A673 (cell line): ENCODE measurements at places on chromosomes 4 and X. TPM values are rescaled to one million over a fixed set of nuclear protein-coding genes. Genes with fewer than 3 reads are reported as not detected.
A peak's percentile ranks its signal among the peaks of the same experiment; 100 is the strongest.

The POU4F2 gene
- 2.6 and 4.6 TPM in 2 replicates for total RNA-seq

The SGMS2 gene
- 3.9 and 4.3 TPM in 2 replicates for total RNA-seq

The CT45A10 gene
- total RNA-seq: not detected in 2 replicates

The CTPS2 gene
- 15.6 and 20.5 TPM in 2 replicates for total RNA-seq

The ARHGEF6 gene
- total RNA-seq: 11.4 and 16.3 TPM in 2 replicates

GRCh38 chrX:42023122-42023521 lies 99.8 kb upstream of the CASK start:
- no peak for DNase-seq

- no peak for DNase-seq
These were observed 9.5 kb downstream of the HPGDS start for GRCh38 chr4:94332983-94333590.

GRCh38 chr4:176259330-176260090 lies 9.5 kb downstream of the ASB5 start:
- no peak for DNase-seq

DNA sequence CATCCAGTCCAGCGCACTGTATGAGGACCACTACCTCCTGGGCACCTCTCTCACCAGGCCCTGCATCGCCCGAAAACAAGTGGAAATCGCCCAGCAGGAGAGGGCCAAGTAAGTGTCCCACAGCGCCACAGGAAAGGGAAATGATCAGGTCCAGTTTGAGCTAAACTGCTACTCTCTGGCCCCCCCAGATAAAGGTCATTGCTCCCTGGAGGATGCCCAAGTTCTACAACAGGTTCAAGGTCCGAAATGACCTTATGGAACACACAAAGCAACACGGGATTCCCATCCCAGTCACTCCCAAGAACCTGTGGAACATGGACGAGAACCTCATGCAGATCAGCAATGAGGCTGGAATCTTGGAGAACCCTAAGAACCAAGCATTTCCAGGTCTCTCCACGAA lies 104.1 kb downstream of the PLS3 start:
- no peak for DNase-seq

DNA sequence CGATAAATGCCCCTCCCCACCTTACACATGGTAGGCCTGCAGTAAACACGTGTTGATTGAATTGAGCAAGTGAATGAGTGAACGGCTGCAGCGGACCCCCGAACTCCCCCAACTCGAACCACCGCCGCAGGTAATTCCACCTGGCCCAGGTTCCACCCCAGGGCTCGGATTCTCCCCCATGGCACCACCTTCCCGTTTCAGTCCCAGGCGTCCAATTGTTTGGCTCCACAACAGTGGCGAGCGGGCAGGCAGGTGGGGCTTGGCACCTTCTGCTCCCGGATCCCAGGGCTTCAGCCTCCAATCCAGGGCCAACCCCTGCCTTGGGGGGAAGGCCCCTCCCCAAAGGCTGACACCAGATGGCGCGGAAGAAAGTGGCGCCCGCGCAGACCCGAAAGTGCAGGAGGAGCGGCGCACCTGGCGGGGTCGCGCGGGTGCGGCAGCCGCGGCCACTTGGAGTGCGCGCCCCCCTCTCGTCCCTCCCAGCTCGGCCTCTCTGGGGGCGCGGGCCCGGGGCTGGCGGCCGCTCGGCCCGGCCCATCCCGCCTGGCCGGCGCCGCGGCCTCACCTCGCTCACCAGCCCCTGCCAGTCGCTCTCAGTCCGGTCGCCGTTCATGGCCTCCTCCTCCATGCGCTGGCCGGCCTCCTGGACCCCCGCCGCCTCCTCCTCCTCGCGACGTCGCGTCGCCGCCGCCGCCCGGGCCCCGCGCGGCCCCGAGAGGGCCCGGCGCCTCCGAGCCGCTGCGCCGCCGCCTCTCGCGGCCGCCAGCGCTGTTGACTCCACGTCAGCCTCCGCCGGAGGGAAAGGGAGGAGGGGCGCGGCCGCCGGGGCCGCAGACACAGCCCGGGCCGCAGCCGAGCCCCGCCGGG lies at the start of gene CCDC149:
Gene CCDC149, minus strand, starts transcription at position 791 of the 867 bp plus-strand sequence. Its CDS starts 178 bp downstream, at position 613.
- peak; percentile 59 for DNase-seq

GRCh38 chr4:108556588-108557200 lies 63.7 kb upstream of the RPL34 start:
- no peak for DNase-seq

GRCh38 chr4:17027495-17027894 lies 129.1 kb upstream of the LDB2 start:
- DNase-seq: peak; percentile 80

DNA sequence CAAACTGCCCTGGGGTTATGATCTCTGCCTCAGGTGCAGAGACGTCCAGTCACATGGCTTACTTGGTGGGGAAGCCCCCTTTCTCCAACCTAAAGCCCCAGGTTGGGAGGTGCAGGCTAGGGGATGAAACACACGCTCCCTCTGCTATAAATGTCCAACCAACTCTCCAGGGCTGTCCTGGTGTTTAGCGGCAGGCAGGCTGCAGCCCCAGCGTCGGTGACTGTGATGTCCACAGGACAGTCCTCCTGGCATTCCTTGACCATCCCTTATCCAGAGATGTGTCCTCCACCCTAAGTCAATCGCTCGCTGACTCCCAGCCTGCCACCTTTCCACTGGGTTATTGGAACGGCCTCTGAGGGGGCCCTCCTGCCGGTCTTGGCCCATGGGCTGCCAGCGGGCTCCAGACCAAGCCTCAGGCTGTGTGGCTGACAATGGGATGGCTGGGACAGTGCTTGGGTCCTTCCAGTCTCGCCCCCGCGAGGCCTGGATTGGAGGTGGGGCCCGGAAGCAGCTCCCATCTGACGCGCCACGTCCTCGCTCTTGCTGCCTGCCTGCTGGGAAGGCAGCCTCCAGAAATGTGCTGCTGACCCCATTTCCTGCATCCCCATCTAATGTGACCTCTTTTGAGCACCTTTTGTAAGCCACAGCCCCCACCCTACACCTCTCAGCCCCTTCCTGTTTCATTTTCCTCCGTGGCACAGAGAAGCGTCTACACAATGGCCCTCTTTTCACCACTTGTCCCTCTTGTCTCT lies 60.8 kb upstream of the ADRA2C start:
- DNase-seq: no peak

DNA sequence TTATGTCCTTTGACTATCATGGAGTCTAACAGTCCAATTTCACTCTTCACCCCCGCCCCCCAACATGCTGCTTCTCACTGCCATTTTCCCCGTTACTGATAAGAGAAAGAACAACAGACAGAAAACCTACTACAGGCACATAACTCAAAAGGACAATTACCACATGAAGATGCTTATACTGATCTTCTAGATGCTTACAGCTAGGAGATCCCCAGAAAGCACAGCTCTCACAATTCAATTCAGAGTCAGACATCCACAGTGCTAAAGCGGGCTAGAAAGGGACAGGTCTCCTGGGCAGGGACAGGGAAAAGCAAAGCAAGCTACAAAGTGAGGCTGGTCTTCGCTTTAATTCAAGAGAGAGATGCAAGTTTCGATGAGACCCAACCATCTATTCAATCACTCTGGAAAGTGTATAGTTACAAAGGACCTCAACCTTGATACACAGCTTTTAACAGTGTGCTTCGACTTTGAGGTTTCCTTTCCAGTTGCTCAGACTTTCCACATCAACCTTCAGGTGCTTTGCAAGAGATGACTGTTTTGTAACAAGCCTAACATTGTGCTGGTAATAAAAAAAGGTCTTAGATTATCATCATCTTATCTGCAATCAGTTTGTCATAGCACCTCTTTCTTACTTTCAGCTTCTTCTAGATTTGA lies 60.9 kb downstream of the LEF1 start:
- DNase-seq: no peak

GRCh38 chr4:6885953-6886557 lies 23.6 kb upstream of the TBC1D14 start:
- peak; percentile 75 for DNase-seq

DNA sequence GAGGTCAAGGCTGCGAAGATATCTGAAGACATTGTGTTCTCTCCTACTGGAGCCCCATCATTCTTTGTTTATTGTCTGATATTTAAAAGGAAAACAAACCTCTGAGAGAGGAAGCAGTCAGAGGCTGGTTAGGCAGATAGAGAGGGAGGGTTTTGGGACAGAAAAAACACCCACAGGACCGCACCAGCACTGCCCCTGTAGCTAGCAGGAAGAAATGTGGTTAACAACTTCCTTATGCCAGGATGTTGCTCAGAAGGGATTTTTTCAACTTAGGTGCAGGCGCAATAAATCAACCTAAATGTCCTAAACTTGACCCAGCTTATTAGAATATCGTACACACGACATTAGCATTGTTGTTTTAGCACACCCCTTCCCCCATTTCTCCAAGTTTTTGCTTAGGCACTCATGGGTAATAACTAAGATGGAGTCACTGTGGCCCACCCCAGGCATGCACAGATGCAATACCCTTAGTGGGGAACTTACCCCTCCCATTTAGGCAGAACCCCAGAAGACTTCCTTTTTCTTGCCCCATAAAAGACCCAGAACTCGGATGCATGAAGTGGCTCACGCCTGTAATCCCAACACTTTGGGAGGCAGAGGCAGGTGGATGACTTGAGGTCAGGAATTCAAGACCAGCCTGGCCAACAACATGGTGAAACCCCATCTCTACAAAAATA lies 2.8 kb upstream of the ZNF718 start:
- DNase-seq: no peak

DNA sequence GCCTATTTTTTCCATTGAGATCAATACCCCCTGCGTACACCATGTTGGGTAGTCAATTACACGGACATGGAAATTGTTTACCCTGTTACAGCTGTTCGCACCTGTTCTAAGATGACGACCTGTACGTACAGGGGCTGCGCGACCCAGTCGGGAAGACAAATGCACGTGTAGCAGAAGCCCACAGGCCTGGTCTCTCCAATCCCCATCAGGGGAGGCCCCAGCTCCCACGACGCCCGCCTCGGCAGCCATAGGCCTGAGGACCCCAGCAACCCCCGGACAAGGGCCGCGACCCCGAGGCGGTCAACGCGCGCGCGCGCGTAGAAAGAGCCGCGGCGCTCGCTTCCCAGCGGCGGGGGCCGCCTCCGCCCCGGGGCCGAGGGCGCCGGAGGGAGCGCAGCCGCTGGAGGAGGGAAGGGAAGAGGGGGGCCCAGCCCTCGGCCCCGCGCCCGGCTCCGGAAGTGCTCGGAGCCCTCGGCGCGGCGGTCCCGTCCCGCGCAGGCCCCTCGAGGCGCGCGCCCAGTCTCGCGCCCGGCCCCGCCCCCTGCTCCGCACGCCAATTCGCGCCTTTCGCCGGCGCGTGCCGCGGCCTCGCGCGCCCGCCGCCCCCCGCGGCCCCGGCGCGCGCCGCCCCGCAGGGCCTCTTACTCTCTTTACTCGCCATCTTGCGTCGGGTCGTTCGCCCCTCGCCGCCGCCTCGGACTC lies 618 bp downstream of the RBBP7 start:
- DNase-seq: peak; percentile 60

DNA sequence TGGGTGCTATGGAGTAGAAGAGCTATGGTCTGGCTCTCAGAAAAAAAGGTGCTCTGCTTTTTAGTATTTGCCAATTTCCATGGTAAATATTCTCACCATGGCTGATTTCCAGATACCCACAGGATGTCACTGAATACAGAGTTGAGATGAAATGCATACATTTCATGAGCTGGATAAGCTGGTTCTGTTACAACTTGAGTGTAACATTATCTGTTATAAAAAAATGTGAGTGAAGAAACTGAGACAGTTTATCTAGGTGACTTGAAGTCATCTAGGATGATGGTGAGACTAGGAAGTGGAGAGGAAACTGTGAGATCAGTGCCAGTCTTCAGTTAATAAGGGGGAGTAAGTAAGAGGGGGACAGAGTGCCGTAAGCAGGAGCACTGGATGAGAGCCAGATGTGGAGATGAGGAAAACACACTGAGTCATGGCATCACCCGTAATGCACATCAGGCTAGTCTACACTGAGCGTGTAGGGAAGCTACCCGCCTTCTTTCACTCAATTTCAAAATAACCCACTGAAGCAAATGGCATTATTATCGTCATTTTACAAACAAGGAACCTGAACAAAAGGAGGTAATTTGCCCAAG lies 5.0 kb downstream of the HPSE start:
- peak; percentile 6 for DNase-seq

- no peak for DNase-seq
These were observed 466.3 kb upstream of the FAM241A start for GRCh38 chr4:111678908-111679307.

GRCh38 chr4:59537246-59537886 lies 1662.8 kb upstream of the ADGRL3 start:
- DNase-seq: no peak

DNA sequence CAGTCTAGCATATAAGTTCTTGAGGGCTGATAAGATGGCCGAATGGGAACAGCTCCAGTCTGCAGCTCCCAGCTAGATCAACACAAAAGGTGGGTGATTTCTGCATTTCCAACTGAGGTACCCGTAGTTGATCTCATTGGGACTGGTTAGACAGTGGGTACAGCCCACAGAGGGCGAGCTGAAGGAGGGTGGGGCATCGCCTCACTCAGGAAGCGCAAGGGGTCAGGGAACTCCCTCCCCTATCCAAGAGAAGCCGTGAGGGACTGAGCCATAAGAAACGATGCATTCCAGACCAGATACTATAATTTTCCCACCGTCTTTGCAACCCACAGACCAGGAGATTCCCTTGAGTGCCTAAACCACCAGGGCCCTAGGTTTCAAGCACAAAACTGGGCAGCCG lies 109.0 kb downstream of the RPS6KA6 start:
- no peak for DNase-seq

DNA sequence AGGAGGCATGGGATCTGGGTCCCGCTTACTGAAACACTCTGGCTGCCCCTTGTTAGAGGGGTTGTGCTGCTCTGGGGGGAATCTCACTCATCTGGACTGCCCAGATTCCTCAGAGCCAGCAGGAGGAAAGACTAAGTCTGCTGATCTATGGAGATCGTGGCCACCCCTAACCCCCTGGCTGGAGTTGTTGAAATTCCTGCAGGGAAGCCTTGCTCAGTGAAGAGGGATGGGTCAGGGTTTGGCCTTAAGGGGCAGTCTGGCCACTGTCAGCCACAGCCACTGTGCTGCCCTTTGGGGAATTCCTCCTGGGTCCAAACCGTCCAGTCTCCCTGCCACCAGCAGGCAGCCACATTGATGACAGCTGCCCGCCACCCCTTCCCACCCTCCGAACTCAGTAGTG lies 362.0 kb upstream of the AMOT start:
- DNase-seq: no peak

- peak; percentile 76 for DNase-seq
These were observed 41.0 kb downstream of the FNIP2 start for GRCh38 chr4:158809611-158810486.

DNA sequence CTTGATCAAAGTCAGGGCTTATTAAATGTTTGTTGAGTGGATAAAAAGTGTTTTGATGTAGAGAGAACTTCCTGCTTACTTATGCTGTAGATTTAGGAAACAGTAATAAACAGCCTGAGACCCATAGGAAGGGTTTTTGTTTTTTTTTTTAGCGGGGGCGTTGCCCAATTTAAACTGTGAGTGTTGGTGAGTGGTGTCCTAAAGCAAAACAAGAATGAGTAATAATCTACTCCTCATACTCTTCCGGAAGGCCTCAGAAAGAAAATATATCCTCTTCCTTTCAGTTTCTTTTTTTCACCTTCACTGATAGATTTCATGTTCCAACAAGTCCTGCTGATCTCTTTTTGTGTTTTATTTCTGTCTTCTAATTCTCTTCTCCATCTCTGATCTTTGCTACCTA lies 104.4 kb upstream of the SCML1 start:
- no peak for DNase-seq
